ENCODE measurements at places on chromosomes 11 and 22.
A peak's percentile ranks its signal among the peaks of the same experiment; 100 is the strongest.

GRCh38 chr11:65340226-65340625 is 6.6 kb downstream of the DPF2 start:
- no peak for DNase-seq

GRCh38 chr11:5700421-5701054 is 10.9 kb downstream of the TRIM22 start:
- no peak for DNase-seq

DNA sequence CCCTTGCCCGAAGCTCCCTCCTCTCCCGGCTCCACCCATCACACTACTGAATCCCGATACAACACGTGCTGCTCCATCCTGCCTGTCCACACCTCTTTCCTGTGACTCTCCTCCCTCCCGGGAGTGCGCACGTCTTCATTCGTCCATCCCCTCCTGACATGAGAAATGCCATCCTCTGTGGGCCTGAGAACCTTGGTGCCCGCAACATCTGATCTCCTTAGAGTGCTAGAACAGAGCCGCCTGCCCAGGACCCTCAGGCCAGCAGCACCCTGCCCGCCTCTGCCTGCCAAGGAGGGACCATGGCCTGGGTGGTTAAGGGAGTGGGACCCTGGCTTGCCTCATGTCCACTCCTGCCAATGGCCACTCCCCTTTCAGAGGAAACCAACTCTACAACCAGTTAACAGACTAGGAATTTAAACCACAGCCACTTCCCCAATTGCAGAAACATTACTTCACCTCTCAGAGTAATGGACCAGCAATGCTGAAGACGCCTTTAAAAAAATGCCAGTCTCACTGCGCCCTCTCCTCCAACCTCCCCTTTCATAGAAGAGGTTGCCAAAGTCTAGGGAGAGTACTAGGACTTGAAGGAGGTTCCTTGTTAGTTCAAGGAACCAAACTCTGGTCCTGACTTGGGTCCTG is 466.3 kb downstream of the OPCML start:
- no peak for DNase-seq

- no peak for DNase-seq
Observed at GRCh38 chr11:68664141-68664540, 20.2 kb upstream of the GAL start.

- peak; percentile 74 for DNase-seq
Observed at GRCh38 chr11:134331354-134332188, at the start of gene GLB1L2. TSS of gene GLB1L2 (plus strand) at chr11:134331988. CDS start at chr11:134332062, 74 bp downstream.

GRCh38 chr11:32597921-32598320 is 14.3 kb downstream of the EIF3M start:
- no peak for DNase-seq

- no peak for DNase-seq
Observed at GRCh38 chr11:77208535-77208934, 80.5 kb downstream of the MYO7A start.

- no peak for DNase-seq
Observed at GRCh38 chr11:72040491-72041363, 39.6 kb downstream of the NUMA1 start.

DNA sequence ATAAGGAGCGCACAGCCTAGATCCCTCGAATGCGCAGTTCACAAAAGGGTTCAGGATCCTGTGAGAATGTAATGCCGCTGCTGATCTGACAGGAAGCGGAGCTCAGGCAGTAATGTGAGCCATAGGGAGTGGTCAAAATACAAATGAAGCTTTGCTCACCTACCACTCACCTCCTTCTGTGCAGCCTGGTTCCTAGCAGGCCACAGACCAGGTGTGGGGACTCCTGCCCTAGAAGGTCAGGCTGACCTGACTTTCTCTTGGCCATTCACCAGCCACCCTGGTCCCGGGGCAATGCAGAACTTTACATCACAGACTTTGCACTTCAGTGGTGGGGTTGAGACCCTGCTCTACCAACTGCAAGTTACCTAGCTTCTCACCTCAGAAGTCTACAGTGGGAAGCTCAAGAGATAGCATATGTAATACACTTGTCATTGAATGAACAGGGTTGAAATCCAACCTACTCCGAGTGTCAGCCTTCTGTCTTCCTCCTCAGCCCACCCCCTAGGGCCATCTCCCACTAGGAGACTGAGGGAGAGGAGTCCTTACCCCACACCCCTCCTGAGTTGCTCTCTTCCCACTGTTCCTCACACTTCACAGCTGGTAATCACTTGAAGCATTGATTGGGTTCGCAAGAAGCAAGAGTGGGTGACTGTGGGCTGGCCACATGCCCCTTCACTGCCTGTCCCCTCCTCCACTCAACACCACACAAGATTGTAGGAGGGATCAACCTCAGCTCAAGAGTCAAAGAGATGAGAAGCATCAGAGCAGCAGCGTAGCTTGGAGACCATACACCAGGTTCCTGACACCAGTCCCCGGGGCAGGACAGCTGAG is 2.0 kb upstream of the KCNJ1 start:
- no peak for DNase-seq

DNA sequence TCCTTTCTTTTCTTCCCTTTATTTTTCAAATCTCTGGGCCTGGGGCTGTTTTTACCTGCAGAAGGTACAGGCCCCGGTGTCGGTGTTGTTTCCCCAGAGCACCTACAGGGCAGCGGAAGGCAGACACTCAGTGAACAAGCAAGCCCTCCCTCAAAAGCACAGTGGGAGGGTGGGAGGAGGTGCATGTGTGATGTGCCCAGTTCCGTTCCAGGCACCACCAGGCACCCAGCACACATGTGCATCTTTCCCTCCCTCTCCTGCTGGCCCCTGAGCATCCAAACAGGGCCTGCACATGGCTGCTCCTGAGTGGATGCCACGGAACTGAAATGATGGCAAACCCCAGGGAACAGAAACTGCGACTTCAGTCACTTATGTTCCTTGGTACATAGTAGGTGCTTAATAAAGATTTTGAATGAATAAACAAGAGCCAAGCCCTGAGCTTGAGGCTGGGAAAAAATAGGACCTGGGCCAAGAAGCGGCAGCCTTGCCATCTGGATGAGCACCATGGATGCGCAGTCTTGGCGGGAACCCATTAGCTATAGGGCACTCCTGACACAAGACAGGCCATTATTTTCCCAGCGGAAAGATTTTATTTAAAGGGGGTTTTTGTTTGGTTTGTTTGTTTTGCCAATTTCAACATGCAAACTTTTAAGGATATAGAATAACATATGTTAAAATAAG is 47.8 kb downstream of the ARRB1 start:
- no peak for DNase-seq

DNA sequence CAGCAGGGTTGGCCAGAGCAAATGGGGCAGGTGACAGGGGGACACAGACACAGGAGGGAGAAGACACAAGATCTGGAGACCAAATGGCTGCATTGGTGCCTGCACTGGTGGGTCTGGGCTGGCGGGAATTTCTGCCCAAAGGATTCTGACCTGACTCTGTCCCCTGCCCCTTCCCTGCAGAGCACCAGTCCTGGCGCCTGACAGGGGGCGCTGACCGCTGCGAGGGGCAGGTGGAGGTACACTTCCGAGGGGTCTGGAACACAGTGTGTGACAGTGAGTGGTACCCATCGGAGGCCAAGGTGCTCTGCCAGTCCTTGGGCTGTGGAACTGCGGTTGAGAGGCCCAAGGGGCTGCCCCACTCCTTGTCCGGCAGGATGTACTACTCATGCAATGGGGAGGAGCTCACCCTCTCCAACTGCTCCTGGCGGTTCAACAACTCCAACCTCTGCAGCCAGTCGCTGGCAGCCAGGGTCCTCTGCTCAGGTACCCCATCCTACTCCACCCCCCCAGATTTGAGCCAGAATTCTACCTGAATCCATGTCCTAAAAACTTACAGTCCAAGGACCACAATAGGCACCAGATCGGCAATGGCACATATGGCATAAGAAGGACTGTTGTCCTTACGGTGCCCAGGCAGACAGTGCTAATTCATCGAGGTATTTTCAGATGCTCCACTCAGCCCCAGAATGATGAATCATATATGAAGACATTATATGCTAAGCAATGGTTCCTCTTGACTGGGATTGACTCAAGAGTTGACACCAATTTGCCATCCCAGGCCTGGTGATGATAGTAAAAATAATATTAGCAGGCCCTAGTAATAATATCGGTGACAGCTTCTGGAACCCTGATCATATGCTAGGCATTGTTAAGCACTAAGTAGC is 38.2 kb downstream of the CD6 start:
- DNase-seq: no peak

GRCh38 chr11:15819679-15820286 is 536.6 kb downstream of the SOX6 start:
- DNase-seq: peak; percentile 28
